ENCODE measurements at places on chromosomes 5 and 9.

DNA sequence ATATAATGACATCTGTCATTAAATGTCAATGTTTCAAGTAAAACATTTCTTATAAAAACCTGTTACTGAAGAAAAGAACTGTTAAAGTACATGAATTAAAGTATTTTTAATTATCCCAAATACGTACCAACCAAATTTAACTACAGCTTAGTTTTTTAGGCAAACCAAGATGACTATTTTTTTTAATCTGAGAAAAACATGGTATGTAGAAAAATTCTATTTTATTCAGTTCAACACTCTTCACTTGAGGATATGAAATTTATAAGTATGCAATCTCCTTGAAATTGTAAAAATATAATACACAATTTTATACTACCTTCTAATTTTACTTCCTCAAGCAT lies 75.3 kb upstream of the IFNE start:
- DNase-seq = no peak

DNA sequence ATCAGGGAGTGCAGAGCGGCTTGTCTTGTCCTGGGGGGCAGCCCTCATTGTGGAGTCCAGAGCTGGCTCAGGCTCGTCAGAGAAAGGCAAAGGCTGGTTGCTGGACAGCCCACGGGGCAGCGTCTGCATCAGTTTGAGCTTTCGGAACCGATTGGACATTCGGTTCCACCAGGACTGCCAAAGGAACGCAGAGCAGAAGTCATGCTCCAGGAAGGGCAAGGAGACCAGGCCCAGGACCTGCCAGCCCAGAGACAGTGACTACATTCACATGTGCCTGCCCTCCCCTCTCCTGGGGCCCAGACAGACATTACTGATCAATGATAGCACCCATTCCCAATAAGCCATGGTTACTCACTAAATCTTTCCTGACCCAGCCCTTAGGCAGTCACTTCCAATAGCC lies 18.1 kb downstream of the ANKS6 start:
- no peak for DNase-seq

DNA sequence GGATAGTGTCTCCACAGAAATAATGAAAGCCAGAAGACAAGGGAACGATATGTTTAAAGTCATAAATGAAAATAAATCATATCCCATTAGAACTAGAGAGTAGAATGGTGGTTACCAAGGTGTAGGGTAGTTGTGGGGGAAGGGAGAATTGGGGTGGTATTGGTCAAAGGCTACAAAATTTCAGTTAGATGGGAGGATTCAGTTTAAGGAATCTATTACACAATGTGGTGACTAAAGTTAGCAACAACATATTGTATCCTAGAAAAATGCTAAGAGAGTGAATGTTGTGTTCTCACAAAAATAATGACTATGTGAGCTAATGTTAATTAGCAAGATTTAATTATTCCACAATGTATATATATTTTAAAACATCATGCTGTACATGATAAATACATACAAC lies 27.8 kb upstream of the LARP1 start:
- DNase-seq = no peak

- DNase-seq = no peak
These were observed 28.3 kb downstream of the SLC6A3 start for GRCh38 chr5:1416856-1417469.

All from endothelial cell (in vitro differentiated cells).